ENCODE measurements at places on chromosomes 7 and 10.

- peak; percentile 65 for DNase-seq
Measured at GRCh38 chr7:30434140-30434799, 44.3 kb downstream of the NOD1 start.

GRCh38 chr10:32413513-32413912 lies 32.4 kb upstream of the CCDC7 start:
- no peak for DNase-seq

GRCh38 chr10:51861731-51862130 lies 162.3 kb upstream of the CSTF2T start:
- DNase-seq: no peak

DNA sequence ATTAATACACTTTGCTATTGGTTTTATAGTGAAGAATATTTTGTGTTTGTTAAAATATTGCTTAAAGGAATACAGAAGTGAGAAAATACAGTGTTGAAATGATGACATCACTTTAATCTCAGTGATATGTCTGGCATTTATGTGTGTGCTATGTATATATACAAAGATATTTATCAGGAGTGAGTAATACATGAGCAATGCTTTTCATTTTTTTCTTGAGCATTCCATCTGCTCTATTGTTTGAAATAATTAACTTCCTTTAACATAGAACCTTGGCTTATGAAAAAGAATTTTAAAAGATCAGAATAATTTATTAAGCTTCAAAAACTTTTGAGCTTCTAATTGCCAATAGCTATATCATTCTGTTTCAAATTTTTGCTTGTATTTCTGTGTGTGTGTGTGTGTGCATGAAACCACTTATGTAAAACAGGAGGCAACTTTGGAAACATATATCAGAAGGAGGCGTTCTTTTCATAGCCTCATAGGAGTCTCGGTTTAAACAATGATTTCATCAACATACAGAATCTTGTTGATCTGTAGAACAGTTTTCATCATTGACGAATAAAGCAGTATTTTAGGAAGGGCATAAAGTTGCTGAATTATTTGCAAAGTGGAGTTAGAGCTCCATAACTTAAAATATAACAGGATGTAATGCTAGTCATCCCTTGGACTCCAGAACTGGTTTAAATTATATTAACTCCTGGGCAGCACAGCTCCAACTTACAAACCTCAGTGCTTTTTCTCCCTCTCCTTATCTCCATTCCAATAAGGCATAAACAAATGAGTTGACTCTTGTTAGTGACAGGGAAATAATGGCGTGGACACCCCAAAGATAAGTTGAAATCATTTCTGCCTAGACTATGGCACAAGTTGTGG lies 228.4 kb upstream of the DGKB start:
- DNase-seq: no peak

DNA sequence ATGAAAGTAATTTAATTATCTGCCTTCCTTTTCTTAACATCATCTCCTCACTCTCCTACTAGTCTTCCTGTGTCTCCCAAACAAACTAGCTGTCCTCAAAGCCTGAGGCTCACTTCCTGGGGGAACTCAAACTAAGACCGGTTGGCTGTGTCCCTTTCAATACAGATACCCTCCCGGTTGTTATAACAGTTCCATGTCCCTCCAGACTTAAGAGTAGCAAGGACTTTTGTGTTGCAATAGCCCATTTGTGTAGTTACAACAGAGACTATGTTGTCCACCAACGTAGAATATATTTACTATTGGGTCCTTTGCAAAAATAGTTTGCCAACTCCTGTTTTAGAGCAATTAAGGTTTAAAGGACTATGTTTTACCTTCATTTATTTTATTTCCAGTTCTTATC lies 8.6 kb upstream of the TARP start:
- DNase-seq: no peak

GRCh38 chr7:53340220-53340619 lies 304.8 kb downstream of the POM121L12 start:
- DNase-seq: no peak

GRCh38 chr7:21902240-21902639 lies 43.5 kb downstream of the CDCA7L start:
- DNase-seq: no peak

DNA sequence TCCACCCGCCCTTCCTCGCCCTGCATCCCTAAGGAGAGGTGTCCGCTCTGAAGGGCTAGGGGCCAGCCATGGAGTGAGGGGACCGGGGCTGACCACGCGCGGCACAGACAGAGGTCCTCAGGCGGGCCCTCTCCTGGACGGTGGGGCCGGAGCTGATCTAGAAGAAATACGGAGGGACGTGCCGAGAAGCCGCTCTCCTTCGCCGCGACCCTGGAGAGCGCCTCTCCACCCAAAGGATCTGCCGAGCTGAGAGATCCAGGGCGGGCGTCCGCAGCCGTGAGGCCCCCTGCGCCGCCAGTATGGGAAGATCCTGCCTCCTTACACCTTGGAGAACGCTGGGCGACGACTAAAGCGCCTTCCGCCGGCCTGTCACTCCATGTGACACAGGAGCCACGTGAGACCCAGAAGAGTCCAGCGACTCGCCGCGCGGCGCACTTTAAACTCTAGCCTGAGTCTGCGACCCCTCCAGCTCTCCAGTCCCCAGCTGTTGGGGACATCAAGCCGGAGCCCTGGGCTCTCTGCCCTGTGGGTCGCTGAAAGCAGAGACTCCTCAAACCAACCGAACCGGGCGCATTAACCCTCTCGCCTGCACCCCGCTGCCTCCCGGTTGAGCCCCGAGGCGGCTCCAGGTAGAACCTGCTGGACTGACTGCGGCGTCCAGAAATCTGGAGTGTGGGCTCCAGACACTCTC lies 1.5 kb upstream of the SFMBT2 start:
- peak; percentile 33 for DNase-seq

DNA sequence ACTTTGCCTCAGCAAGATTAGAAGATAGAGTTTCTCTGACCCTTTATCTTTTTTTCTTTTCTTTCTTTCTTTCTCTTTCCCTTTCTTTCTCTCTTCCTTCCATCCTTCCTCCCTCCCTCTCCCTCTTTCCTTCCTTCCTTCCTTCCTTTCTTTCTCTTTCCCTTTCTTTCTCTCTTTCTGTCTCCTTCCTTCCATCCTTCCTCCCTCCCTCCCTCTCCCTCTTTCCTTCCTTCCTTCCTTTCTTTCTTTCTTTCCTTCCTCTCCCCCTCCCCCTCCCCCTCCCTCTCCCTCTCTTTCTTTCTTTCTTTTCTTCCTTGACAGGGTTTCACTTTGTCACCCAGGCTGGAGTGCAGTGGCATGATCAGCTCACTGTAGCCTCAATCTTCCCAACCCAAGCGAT lies 40.2 kb upstream of the LCOR start:
- DNase-seq: no peak

DNA sequence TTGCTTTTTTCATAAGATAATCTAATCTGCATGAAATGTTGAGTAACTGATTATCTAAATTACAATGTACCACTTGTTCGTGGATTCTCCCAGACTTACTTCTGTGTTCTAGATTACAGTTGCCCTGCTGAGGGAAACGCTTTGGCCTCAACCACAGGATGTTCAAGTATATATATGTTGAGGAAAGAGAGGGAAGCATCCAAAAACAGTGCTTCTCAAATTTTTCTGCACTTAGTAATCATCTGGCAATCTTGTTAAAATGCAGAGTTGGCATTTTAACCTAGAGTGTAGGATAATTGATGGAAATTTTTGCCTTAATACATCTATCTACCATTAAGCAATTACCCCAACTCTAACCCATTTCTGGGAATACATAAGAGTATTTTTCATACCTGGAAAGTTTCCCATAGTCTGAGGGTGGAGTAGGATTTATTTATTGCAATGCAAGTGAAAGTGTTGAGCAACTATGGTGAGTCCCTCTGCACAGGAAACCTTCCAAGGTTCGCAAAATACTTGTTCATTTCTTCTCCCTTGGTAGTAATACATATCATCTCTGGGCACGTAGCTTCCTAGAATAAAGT lies 59.6 kb upstream of the C1GALT1 start:
- DNase-seq: no peak

- no peak for DNase-seq
Measured at GRCh38 chr10:56318816-56319215, 42.2 kb downstream of the ZWINT start.

GRCh38 chr7:79093421-79093820 lies 360.0 kb downstream of the MAGI2 start:
- DNase-seq: no peak

- no peak for DNase-seq
Measured at GRCh38 chr10:105280895-105281294, 639.8 kb downstream of the SORCS3 start.

DNA sequence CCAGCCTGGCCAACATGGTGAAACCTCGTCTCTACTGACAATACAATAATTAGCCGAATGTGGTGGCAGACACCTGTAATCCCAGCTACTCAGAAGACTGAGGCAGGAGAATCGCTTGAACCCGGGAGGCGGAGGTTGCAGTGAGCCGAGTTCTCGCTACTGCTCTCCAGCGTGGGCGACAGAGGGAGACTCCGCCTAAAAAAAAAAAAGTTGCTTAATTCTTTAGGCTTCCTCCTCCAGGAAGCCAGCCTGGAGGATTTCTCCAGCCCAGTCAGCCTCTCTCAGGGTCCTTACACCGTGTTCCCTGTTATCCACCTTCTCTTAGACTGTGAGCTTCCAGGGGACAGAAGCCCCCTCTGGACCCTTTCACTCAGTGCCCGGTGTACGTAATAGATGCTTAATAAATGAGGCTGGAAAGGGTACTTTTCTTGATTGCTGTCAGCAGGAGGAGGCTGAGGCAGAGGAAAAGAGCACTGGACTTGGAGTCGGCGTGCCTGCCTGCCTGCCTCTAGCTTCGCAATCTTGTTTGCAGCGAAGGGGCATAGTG lies 16.4 kb upstream of the NODAL start:
- DNase-seq: no peak

GRCh38 chr10:88819290-88819689 lies 16.8 kb downstream of the LIPM start:
- DNase-seq: no peak

GRCh38 chr10:124696446-124697392 lies 47.5 kb downstream of the FAM53B start:
- DNase-seq: peak; percentile 65

GRCh38 chr10:98425511-98426352 lies 10.8 kb upstream of the PYROXD2 start:
- DNase-seq: no peak

- no peak for DNase-seq
Measured at GRCh38 chr10:127964621-127965020, 57.7 kb downstream of the PTPRE start.

DNA sequence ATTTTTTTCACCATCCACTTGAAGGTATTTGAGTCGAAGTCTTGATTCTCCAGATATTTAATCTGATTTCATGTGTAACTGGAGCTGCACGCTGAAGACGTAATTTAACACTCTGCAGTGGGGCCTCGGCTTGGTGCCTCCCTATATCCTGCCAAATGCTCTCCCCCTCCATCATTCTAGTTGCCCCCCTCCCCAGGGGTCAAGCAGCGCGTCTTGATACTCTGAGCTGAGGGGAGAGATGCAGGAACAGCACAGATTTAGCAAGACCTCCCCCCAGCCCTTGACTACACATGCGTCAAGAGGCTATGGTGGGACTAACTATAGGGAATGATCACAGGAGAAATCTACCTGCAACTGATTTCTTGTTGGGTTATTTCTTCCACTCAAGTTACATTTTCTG lies 85.8 kb downstream of the PRPF18 start:
- DNase-seq: no peak

GRCh38 chr7:69714886-69715576 lies 116.8 kb downstream of the AUTS2 start:
- no peak for DNase-seq

DNA sequence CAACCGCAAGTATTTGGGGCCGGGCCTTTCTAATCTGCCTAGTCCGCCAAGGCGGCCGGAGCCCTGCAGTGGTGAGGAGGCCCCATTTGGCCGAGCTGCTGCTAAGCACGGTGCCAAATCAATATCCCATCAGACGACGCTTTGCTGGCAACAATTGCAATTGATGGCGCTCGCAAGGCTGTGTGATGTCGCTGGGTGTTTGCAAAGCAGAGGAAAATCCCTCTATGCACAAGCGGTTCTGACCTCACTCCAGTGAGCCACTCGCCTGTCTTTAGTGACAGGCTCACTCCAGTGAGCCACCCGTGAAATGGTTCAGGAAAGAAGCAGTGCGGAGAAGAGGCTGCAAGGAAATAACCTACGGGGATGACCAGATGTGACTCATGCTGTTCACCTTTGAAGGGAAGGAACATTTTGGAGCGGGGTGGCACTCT lies 18.3 kb upstream of the PDE1C start:
- no peak for DNase-seq

- DNase-seq: no peak
Measured at GRCh38 chr7:152923711-152924110, 164.2 kb downstream of the ACTR3B start.

DNA sequence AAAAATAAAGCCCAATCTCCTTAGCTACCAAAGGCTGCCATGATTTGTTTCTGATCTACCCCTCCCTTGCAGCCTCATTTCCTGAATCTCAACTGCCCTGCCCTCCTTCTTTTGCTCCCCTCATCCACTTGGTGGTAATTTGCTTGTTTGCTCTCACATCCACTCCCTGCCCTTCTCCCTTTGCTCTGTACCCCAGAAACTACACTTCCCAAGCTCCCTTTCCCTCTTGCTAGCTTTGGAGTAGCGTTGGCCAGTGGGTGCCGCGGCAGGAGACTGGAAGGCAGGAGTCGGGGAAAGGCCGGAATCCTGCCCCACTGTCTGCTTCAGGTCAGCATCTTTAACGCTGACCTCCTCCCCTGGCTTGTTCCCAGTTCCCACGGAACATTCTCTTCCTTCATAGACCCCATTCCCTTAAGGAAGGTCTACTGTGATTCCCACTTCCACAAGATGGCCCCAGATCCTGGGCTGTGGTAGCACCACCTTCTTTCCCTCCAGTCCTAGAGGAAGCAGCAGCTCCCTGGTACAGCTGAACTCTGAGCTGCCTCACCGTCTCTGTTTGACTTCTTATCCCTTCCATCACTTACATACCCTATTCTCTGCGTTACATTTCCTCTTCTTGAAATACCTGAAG lies 79.1 kb downstream of the PIK3CG start:
- no peak for DNase-seq

DNA sequence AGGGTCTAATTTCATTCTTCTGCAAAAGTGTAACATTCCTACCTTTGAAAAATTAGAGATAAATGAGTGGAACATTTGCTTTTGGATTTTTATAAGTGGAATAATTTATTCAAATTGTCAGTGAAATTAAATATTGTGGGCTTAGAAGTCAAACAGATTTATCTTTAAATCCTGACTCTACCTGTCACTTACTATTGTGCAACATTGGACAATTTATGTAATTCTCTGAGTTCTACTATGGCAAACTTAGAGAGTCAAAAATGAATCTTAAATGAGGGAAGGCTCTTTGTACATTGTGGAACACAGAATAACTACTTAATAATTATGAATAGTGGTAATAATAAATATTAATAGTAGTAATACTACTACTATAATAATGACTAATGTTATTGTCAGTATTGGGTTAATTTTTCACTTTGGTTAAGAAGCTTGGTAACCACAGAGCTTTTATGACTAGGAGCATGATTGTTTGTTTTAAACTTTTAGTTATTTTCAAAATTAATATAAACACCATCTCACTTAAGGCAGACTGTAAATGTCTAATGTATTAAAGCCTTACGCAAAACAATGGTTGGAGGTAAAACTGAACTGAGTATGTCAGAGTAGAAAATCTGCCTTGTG lies 70.0 kb downstream of the PRKG1 start:
- DNase-seq: no peak

GRCh38 chr7:74029089-74029785 lies 1.3 kb downstream of the ELN start:
- DNase-seq: no peak
